Testis (tissue), 5 donors: ENCODE measurements at places on chromosomes 2 and 18.

DNA sequence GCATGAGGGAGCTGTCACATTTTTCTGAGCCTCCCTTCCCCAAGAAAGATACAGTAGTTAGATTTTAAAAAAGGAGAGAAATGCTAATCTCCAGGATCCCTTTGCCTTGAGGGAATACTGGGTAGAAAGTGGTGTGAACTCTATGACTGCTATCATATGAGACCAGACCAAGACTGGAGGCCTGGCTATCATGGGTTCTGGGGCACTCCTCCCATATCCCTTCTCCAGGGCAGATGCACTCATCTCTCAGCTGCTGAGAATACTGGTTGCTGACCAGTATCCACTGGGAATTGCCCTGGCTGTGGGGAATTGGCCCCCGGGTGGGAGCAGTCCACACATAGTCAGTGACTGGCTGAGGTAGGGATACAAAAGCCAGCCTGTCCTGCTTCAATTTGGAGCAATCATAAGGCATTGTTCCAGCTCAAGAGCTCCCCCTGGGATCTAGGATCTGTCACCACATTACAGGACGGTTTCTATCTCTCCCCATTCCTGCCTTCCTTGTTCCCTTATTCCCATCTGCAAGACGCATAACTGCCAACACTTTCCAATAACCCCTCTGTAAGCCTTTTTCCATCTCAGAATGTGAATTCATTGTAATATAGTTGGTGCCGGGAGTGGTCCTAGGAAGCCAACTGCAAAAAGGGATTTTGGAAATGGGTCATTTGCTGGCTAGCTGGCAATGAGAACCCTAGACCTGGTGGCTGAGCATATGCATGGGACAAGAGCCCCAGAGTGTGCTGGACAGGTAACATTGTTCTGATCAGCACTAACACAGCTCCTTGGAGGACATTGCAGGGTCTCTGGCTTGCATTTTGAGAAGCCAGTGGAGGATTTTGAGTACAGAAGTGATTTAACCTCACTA lies 35.4 kb upstream of the REEP1 start:
- peak; percentile 67 for DNase-seq

DNA sequence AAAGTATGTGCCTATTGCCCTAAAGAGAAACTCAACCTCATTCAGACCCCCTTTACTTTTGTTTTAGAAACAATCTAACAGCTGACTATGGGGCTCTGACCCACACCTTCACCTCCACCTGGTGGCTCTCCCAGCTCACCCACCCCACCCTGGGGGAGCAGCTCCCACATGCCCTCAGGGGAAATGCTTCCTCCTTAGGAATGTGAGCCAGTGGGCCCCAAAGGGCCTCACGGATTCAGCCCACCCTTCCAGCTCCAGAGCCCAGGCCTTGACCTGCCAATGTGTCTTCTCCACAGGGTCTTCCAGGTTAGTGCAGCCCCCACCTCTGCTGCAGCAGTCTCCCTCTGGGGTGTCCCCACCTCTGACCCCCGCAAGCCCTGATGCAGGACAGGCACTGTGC lies 680.1 kb upstream of the RAB6C start:
- DNase-seq = no peak

- DNase-seq = no peak
Observed at GRCh38 chr2:10139536-10139935, 17.0 kb downstream of the RRM2 start.

GRCh38 chr2:232058931-232059330 lies 97.4 kb downstream of the DIS3L2 start:
- DNase-seq = no peak

- no peak for DNase-seq
Observed at GRCh38 chr18:54033052-54033451, 191.4 kb downstream of the MBD2 start.

- DNase-seq = no peak
Observed at GRCh38 chr2:226524381-226524843, 275.2 kb downstream of the IRS1 start.

DNA sequence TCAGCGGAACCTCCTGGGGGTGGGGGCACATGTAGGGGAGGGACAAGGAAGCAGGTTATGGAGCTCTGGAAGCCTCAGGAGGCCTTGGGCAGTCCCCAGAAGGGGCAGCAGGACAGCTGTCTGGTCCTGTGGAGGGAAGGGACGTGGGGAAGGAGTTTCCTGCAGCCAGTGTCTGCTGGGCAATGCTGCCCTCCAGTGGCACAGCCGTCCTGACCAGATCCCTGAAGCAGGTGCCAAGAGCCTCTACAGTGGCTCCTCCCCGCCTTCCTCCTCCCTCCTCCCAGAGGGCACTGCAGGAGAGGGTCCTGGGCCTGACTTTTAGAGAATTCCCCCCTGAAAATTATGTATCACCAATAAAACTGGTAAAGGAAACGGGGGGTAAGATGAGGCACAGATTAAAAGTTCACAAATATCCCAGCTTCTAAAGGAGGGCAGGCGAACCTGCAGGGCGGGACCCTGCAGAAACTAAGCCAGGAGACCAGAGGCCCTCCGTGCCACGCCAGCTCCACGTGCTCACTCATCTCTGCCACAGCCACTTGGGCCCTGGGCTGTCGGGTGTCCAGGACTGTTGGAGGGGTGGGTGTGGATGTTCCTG lies 258.5 kb downstream of the TWIST2 start:
- DNase-seq = peak; percentile 84

- DNase-seq = no peak
Observed at GRCh38 chr2:98519156-98519555, 74.5 kb downstream of the INPP4A start.

DNA sequence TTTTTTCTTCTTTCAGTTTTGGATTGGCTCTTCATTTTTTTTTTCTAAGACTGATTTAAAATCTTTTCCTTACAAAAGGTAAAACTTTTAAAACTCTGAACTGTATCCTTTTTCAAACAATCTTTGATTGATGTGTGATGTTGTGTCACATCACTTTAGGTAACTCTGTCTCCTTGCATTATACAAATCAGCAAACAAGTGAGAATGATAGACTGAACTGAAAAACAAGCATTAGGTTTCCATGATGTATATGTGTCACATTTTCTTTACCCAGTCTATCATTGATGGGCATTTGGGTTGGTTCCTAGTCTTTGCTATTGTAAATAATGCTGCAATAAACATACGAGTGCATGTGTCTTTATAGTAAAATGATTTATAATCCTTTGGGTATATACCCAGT lies 655.7 kb downstream of the LRRTM4 start:
- no peak for DNase-seq

DNA sequence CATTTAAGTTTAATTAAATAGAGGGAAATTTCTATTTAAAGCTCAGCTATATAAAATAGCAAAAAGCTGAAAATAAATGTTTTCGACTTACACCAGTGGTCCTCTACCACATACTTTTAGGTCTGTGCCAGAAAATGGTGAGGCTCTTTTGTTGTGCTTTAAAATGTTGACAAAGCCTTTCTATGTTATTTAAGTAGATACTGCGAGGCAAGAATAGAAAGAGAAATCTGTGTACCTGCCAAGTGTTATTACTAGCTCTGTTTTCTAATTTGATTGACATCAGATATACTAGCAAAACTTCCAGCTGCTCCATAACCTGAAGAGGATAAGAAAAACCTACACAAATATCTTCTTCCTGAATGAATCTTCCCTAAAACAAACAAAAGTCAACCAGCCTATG lies 53.6 kb downstream of the LPIN2 start:
- DNase-seq = no peak

- peak; percentile 9 for DNase-seq
Observed at GRCh38 chr2:148530350-148530749, 114.2 kb upstream of the EPC2 start.

DNA sequence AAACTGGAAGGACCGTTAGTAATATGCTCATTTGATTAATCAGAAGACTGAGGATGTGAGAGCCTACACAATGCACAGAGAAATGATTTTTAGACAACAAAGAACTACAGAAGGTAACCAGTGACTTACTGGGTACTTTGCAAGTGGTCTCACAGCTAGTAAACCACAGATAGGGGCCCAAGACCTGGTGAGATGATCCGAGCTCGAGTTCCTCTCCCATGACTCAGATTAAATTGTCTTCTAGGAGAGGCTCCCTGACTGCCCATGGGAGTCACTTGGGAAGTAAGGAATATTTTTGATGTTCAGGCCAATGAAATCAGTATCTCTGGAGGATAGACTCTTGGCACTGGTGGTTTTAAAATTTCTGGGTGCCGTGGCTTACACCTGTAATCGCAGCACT lies 220.2 kb downstream of the CLIP4 start:
- no peak for DNase-seq

DNA sequence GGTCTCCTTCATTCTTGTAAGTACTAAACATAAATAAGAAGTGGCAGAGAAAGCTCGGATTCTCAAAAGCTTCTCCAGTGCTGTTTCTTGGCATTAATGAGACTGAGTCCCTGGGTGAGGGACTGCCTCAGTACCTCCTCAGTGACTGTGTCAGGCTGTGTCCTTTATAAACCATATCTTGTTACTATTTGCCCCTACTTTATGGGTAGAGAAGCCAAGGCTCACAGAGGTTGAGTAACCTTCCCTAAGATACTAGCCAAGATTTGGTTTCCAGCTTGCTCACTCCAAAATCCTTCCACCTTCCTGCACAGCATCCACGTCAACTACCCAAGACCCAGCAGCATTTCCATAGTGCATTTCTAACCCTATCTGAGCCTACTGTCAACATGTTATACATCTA lies 55.6 kb downstream of the THUMPD2 start:
- DNase-seq = no peak
